ENCODE measurements at places on chromosomes 2 and 18.

GRCh38 chr2:28419443-28420270, 27.0 kb downstream of the FOSL2 start:
- DNase-seq, result no peak

- no peak for DNase-seq
Observed at GRCh38 chr2:239303711-239304532, 96.9 kb downstream of the HDAC4 start.

DNA sequence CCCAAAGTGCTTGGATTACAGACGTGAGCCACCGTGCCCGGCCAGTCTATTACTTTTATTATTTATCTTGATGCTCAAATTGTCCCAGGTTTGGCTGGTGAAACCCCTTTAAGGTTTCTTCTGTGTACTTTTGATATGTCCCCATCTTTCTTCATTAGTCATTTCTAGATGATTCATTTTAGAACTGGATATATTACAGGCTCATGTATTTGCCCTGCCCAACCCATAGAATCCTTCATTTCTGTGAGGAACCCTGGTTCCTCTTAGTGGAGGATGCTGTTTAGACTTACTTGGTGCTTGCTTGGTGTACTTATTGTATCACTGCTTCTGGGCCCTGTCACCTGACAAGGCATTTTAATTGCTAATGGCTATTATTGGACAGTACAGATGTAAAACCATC, 40.1 kb downstream of the KCMF1 start:
- no peak for DNase-seq

- no peak for DNase-seq
Observed at GRCh38 chr2:145199042-145199441, 679.1 kb upstream of the ZEB2 start.

DNA sequence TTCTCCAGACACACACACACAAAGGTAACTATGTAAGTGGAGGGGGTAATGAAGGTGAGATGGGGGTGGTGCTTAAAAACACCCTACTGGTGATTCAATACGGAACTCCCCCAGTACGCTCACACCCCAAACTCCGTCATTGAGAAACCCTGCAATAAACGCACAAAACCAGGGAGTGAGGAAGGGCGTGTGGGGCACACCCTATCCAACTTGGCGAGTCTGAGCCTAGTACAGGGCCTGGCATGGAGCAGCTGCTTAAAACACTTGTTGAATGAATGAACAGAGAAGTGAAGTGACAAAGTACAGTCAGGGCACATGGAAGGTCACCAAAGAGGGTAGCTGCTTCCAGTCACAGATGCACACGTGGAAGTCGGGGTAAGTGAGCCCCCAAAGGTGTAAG, 146.8 kb upstream of the SMAD2 start:
- DNase-seq, result no peak

DNA sequence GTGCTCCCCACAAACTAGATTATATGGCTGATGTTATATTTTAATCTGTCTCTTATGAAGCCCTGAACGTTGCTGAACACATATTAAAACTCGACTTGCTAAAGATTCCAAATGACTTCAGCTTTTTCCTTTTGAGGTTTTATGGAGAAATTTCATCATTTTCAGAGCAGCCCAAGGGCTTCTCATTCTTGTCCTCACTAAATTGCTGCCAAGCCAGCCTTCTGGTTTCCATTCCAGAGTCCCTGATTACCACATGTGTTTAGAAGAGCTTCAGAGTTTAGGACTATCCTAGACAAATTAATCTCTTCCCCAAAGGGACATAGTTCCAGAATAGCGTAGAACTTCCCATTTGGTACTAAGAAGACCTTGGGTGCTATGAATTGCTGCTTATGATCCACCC, 77.8 kb upstream of the CCDC195 start:
- no peak for DNase-seq

DNA sequence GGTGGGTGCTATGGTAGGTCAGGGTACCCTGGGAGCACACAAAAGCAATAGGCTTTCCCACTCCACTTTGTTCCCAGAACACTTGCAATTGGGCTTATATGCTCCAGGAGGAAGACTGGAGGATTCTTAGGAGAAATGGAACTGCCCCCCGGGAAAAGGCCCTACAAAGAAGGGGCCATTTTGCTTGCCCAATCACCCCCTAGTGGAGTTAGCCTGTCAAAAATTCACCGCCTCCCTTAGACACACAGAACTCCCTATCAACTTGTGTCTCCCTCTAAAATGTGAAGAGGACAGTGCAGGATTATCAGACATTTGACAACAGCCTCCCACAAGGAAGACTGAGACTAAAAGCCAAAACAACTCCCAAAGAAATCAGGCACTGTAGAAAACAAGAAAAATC, 36.5 kb downstream of the NLRC4 start:
- DNase-seq, result no peak

GRCh38 chr2:85708641-85709040, 14.5 kb downstream of the GNLY start:
- no peak for DNase-seq

DNA sequence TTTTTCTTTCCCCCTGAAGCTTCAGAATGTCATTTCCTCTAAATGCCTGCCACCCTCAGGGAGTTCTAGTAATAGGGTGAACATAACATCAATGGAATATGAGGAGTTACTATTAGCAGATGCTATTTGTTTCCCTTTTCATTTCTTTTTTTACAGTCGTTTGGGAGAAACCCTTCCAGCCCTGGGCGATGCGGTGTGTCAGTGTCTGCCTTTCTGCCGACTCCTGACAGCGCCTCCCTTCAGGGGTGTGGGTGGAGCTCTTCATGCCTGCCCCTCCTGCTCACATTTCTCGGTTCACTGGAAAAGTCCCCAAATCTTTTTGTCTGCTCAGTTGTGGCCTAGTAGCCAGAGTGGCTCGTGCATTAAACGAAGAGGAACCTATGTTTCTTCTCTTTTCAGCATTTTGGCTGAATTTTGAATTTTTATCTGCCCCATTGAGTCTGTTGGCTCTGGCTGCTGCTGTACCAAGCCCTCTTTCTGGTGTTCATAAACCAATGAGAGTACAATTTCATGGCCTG, 72.3 kb downstream of the FMNL2 start:
- no peak for DNase-seq

DNA sequence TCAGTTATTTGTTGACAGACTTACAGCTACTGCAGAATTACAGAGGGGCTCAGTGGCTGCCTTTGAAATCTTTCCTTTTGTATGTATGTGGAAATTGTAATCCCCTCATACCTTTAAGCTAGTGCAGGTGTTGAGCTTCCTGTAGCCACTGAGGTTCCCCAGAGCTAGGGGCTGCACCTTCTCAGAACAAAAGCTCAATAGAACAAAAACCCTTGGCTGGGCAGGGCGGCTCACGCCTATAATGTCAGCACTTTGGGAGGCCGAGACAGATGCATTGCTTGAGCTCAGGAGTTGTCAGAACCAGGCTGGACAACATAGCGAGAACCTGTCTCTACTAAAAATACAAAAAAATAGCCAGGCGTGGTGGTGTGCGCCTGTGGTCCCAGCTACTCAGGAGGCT, 41.3 kb upstream of the CHMP1B start:
- DNase-seq, result no peak

DNA sequence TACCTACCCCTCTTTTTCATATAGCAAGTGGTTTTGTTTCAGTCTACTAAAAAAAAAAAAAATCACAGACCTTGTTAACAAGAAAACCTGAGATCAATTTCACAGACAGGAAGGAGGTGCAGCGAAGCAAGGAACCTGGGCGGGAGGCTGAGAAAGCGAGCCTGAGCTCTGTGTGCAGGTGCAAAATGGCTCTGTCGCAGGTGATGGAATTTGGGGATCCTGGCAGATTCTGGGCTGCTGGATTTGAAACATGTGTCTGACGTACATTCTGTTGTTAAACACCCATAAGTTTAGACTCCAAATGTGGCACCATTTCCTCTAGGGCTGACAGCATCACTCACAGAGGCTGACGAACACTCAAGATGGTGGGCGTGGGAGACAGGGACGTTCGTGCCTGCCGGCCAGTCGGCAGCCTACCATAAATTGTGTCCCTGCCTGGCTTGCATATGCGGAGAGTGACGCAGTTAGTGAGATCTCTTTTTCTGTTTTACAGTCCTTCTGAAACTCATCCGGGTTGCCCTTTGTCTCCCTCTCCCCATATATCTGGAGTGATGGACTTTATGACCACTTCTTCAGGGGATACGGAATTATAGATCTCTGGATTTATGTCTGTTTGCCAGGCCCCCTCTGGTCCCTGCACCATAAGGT, 8.8 kb upstream of the DDX1 start:
- DNase-seq, result no peak

- DNase-seq, result no peak
Observed at GRCh38 chr2:38427054-38427453, 50.0 kb upstream of the ATL2 start.

GRCh38 chr2:5290900-5291546, 401.2 kb upstream of the SOX11 start:
- no peak for DNase-seq

- DNase-seq, result no peak
Observed at GRCh38 chr18:38539856-38540255, 974.3 kb upstream of the CELF4 start.

DNA sequence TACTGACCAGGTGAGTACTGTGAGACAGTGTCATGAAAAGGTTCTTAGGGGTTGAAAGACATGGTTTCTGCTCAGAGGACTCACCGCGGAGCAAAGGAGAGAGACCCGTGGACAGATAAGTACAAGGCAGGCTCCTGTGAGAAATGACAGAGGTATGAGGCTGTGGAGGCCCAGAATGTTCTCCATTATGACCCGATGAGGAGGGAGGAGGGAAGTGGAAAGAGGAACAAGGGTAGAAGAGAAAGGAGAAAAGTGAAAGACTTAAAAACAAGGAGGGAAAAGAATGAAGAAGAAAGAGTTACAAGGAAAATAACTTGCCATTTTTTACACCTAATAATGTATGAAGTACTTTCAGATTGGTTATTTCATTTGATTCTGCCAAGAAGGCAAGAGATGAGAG, 29.8 kb downstream of the MAPRE3 start:
- DNase-seq, result no peak

GRCh38 chr2:109368798-109369197, 239.8 kb downstream of the SH3RF3 start:
- DNase-seq, result no peak

- no peak for DNase-seq
Observed at GRCh38 chr2:96591054-96591453, 47.1 kb downstream of the KANSL3 start.

- DNase-seq, result no peak
Observed at GRCh38 chr2:157261199-157261782, 3.8 kb downstream of the GALNT5 start.

DNA sequence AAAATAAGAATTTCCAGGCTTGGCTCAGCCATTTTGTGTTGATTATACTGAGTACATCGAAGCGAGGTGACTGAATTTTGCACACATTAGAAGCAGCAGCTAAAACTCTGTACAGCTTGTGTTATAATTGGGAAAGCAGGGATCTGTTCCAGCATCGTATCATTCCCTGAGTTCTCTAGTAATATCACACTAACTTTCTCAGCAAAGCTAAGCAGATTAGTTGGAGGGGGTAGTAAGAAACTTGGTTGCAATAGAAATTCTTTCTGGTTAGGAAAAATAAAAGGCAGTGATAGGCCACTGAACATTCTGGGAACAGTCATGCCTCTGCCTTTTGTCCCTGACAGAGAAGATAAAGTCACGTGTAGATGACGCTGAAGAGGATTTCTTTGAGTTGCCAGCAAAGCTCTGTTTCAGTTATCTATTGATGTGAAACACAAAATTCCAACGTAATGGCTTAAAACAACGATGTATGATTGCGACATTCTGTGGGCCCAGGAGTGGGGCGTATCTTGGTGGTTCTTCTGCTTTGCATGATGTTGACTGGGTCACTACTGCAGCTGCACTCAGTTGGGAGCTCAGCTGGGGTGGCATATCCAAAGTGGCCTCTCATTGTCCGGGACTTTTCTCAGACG, 202.1 kb upstream of the MEX3C start:
- DNase-seq, result no peak

- DNase-seq, result no peak
Observed at GRCh38 chr2:20457661-20458630, 11.1 kb downstream of the RHOB start.

- no peak for DNase-seq
Observed at GRCh38 chr2:109375131-109375561, 238.6 kb downstream of the SEPTIN10 start.

Data from stimulated activated CD8-positive, alpha-beta memory T cell treated with anti-CD3 and anti-CD28 coated beads, Interleukin-2, amount 100 ng/mL, for 1 hour (primary cell).